ENCODE measurements at places on chromosomes 1 and 21.

- no peak for DNase-seq
These were observed 446.8 kb downstream of the PLPP3 start for GRCh38 chr1:56132520-56132919.

GRCh38 chr1:185213091-185213490 is 56.1 kb downstream of the SWT1 start:
- no peak for DNase-seq

DNA sequence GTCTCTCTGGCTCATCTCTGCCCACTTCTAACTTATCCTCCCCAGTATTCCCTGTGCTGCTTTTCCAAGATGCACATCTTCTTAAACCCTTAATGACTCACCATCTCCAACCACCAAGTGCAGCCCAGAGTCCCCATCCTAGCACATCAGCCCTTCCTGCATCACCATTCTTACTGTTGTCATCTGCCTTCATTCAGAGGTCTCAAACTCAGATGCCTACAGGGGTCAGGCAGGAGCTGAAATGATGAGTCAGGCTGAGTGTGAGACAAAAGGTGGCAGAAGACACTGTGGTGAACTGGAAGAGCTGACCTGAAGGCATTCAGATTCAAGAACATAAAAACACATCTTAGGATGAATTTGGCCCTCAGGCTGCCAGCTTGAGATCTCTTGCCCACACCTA is 34.6 kb downstream of the OLFML2B start:
- no peak for DNase-seq

- no peak for DNase-seq
These were observed 39.4 kb upstream of the NGF start for GRCh38 chr1:115377411-115377810.

GRCh38 chr21:29117372-29117955 is 13.0 kb upstream of the MAP3K7CL start:
- no peak for DNase-seq

DNA sequence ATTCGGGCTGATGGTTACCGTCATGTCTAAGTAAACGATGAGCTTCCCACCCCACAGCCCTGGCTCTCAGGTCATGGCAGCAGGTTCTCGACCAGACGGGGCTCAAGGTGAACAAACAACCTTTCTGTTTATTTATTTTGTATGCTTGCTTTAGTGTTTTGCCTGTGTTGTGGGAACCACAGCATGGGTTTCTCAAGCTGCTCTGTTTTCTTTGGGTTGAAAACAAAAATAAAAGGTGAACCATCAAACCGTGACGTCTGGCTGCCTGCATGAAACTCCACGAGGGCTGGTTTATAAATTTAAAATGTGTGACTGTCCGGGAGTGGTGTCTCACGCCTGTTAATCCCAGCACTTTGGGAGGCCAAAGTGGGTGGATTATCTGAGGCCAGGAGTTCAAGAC is 28.0 kb downstream of the TMEM51 start:
- no peak for DNase-seq

GRCh38 chr1:56417646-56418045 is 161.7 kb downstream of the PLPP3 start:
- no peak for DNase-seq

DNA sequence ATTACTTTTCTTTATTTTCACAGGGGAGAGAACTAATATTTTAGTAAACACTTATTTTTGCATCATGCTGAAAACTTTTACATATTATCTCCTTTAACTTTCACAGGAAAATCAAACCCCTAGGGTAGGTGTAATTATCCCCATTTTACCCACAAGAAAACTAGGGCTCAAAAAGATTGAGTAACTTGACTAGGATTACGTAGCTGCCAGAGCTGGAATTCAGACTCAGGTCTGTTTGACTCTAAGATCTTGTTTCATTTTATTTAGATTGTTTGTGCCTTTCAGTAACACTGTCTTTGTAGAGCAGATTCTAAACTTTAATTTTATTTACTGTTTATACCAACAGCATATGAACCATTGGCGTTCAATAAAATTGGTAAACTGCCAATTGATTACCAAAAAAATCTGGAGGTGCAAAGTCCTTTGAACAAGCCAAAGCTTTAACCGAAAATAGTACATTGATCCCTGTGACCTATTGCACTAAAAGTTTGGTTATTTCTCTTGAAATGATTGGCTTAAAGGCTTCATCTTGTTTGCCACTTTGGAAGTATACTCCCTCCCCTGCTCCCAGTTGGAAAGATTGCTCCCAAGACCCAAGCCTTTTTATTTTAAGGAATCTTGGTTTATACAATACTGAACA is 71.0 kb upstream of the WDR26 start:
- DNase-seq: no peak

- no peak for DNase-seq
These were observed 19.8 kb upstream of the C1orf105 start for GRCh38 chr1:172400722-172401105.

DNA sequence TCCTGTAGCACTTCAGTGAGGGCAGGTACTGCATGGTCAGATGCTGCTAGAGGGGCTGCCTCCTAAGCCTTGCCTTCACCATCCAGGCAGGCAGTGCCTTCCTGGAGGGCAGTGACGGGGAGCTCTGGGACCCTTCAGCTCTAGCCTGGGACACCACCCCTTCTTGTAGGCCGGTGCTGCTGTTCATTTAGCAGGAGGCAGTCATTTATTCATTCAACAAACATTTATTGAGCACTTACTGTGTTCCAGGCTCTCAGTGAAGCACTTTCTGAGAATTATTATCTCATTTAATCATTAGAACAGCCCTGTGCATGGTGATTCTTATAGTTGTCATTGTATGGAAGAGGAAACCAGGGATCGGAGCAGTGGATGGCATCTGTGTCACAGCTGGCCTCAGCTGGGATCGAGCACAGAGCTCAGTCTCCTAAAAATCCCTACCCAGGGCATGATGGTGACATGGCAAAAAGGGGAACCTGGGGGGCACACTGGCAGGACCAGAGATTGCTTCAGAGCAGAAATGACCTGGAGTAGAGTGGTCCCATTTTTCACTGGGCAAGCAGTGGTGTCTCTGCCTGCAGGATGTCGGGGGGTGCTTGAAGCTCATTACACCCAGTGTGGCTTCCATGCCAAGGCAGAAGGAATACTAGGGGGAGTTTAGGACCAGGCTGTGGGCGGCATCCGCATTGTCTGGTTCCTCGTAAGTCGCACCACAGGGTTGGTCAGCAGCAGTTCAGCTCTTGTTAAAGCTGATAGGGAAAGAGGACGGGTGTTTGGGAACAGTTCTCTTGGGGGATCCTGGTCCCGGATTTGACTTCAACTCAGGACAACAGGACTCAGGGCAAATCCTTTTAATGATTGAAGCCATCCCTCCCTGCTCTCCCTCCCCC is 28.8 kb downstream of the ARHGEF10L start:
- DNase-seq: no peak

GRCh38 chr1:43067977-43068751 is 103.9 kb downstream of the EBNA1BP2 start:
- no peak for DNase-seq

DNA sequence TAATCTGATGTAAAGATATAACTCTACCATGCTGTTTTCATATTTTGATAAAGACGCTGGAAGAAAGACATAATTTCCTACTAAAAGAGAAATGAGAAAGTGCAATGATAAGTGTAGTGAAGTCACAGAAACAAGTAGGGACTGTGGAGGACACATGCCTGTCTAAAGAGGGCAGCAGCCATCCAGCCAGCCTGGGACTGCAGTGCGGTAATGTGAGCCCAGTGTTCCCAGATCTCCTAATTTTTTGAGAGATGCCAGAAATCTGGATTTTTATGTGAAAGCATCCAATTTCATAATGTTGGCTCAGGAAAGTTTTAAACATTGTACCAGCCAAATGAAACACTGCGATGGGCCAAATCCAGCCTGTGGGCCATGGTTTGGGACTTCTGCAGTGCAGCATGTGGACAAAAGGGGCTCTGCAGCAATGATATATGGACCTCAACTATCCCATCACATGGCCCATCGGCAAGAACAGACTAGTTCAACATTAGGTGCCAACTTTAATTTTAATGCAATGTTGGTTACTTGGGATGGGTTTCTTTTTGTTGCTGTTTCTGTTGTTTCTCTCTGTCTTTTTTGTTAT is 329.5 kb downstream of the LTN1 start:
- no peak for DNase-seq

DNA sequence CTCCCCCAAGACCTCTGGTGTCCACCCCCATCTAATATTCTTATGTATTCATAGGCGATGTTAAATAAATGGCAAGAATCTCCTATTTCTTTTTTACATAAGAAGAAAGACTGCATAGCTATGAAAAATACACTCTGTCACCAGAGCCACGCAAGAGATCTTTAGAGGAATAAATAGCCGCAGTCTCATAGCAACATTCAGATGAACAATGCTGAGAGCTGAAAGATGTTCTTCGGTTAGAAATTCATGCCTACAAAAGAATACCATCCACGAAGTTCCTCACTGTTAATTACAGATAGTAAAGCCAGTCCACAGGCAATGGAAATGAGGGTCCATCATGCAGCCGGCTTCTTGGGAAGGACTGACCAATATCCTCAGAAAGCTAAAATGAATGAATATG is 76.0 kb upstream of the SOD1 start:
- no peak for DNase-seq

DNA sequence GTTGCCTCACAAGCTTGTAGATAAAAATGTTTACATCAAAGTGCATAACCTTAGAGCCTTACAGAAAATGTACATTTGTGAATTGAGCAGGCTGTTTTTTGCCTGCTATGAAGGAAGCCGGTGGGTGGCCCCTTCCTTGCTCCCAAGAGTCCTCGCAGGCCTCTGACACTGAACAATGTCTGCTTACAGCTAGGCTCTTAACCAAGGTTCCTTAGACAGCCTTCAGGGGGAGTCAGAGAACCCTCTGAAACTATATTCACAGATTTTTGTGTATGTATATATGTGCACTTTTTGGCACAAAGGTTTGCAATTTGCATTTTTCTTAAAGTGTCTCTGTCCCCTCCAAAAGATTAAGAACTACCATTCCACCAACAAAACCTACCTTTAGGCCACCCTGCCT is 282.6 kb downstream of the BARHL2 start:
- no peak for DNase-seq

DNA sequence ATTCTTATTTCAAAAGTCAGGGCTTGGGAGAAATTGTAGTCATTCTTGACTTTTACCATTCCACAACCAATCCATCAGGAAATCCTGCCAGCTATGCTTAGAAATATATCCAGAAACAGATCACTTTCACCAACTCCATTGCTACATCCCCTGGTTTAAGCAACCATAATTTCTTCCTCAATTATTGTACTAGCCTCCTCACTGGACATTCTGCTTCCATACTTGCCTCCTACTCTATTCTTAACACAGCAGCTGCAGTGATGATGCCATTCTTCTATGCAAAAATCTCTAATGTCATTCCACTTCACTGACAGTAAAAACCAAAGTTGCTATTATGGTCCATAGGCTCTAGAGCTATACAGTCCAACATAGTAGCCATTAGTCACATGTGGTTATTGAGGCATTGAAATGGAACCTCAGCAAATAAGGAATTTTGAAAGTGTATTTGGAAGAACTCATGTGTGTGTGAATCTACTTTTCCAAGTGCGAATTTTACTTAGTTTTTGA is 110.7 kb upstream of the KIAA0040 start:
- DNase-seq: no peak

- no peak for DNase-seq
These were observed 6.1 kb downstream of the MRPS21 start for GRCh38 chr1:150299716-150300115.

DNA sequence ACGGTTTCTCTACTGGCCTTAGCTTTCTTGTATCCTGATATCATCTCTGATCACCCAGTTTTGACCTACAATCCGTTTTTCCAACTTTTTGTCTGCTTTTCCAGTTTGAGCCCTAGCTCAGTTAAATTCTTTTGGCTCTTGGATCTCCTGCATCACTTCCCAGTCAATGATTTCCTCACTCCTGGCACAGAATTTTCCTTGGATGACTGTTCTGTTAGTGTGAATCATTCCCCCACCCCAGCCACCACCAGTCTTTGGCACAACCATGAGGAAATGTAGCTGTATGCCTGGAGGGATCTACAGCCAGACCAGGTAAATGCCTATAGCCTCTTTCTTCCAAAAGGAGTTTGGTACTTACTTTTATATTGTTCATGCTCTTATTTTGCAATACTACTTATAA is 187.2 kb upstream of the PTGFR start:
- no peak for DNase-seq

DNA sequence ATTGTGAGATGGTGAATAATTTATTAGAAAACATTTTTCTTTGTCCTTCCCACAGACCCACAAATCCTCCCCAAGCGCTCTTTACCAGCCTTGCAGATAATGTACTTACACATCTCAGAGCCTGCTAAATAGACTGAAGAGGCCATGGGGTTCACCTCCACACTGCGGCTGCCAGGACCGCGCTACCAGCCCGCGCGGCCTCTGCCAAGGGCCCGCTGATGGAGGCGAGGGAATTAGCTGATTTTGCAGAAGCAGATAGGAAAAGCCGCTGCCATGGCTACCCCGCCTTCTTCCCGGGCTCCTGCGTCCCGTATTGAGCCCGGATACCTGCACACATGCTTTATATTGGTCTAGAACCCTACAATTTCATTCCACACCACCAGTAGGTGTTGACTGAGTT is 248.0 kb upstream of the FOXD3 start:
- no peak for DNase-seq

- DNase-seq: no peak
These were observed 4.9 kb downstream of the SLC5A9 start for GRCh38 chr1:48227165-48228013.

GRCh38 chr1:3251807-3252428 is 182.9 kb downstream of the PRDM16 start:
- DNase-seq: no peak

DNA sequence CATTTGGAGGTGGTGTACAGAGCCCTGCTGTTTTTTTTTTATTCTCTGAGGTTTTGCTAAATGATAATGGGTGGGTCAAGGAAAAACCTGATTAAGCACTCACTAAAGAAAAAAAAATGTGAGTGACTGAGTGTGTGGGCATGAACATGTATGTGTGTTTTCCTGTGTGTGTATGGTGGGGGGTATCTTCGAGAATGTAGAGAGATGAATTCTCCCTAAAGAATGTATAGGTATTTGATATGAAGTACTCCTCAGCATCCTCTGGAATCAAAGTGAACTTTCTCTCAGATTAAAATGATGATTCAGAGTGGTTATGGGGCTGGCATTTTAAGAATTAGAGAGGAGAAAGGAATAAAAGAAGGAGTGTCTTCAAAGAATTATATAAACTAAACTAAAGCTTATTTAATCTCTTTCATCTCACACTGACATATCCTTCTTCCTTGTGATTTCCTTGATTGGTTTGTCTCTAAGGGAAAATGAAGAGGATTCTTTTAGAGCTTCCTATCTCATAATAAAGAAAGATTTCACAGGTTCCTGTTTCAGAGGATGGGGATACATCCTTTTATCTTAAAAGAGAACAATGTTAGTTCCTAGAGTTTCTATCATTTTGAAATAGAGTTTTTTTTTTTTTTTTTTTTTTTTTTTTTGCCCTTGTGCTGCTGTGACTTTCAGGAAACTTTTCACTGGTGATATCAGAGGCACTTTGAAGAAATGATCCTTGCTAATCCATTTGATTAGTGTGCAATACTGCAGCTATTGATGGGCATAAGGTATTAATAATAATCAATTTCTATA is 23.9 kb downstream of the S1PR1 start:
- DNase-seq: no peak

- DNase-seq: no peak
These were observed 95.0 kb downstream of the ASTN1 start for GRCh38 chr1:177069490-177069889.

All from cortex of kidney (tissue), 1 donor.